ENCODE measurements at places on chromosomes 16 and 17.
A peak's percentile ranks its signal among the peaks of the same experiment; 100 is the strongest.

DNA sequence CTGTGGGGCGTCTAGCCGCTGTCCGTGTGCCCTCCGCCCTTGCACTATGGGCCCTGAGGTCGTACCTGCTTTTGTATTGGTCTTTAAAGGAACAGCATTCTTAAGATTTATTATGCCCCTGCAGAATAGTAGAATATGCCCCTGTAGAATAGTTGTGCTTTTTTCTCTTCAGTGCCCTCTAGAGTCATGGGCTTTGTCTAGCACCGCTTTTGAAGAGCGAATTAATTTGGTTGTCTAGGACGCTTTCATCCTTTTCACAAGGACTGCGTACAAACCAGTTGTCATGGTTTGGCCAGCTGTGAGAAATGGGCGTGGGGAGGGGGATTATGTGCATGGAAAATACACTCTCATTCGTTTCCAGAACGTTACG, 621 bp downstream of the CEP95 start:
- peak; percentile 83 for DNase-seq

GRCh38 chr16:78576941-78577340, 477.5 kb downstream of the WWOX start:
- no peak for DNase-seq

- DNase-seq, result no peak
Observed at GRCh38 chr16:75208861-75209505, 2.0 kb upstream of the CTRB2 start.

GRCh38 chr16:73126525-73126853, 78.6 kb upstream of the ZFHX3 start:
- no peak for DNase-seq

DNA sequence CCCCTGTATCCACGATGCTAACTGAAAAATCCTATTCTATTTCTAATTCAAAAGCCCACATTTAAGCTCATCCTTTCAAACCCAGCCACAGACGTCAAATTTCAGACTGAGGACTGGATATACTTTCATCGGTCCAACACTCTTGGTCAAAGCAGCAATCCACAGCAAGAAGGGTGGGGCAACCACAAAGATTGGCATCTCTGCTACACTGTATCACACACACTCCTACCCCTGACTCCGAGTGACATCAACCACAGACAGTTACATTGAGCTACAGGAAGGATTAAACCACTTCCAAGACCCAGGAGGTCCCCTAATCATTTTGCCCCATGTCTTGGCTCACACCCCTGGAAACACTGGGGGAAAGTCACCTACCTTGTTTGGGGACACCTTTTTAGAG, 61.3 kb downstream of the GRIN2A start:
- DNase-seq, result no peak

GRCh38 chr16:14523632-14524031, 106.4 kb downstream of the PARN start:
- DNase-seq, result peak; percentile 35

DNA sequence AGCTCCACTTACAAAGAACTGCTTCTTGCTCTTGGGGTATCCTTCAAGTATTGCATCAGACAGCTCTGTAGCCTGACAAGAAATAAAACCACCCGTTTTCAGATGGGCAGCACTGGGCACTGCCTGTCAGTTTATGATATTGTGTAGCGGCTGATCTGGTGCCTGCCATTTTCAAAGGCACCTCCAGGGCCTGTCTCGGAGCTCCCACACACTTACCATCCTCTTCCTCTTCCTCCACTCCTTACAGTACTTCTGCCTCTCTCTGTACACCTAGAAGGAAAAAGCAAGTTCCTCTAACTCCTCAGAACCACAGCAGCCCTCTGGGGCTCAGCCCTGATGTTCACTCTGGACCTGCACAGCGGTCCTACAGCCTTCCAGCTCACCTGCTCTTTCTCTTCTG, 4.4 kb downstream of the PSMC3IP start:
- no peak for DNase-seq

Data from NCI-H82 (cell line).